Stimulated activated CD4-positive, alpha-beta T cell treated with anti-CD3 and anti-CD28 coated beads, Interleukin-12 subunit alpha, Interleukin-12 subunit beta, amount 100 ng/mL, for 48 hours (primary cell): ENCODE measurements at places on chromosomes 7 and 10.

DNA sequence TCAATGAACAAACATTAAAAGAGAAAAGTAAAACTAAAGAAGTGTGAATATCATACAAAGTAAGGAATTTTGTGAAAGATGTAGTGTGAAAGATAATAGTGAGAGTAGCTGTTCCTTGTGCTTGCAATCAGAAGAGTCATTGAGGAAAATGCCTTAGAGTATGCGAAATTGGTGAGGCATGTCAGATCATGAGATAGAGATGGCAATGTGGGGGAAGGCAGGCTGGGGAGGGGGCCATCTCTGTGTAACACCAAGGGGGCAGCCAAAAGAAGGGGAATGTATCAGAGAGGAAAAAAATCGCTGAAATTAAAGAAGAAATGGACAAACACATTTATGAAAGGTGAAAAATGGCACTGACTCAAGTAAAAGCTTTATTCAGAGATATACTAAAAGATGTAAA, 19.6 kb upstream of the PRKAR2B start:
- no peak for DNase-seq

DNA sequence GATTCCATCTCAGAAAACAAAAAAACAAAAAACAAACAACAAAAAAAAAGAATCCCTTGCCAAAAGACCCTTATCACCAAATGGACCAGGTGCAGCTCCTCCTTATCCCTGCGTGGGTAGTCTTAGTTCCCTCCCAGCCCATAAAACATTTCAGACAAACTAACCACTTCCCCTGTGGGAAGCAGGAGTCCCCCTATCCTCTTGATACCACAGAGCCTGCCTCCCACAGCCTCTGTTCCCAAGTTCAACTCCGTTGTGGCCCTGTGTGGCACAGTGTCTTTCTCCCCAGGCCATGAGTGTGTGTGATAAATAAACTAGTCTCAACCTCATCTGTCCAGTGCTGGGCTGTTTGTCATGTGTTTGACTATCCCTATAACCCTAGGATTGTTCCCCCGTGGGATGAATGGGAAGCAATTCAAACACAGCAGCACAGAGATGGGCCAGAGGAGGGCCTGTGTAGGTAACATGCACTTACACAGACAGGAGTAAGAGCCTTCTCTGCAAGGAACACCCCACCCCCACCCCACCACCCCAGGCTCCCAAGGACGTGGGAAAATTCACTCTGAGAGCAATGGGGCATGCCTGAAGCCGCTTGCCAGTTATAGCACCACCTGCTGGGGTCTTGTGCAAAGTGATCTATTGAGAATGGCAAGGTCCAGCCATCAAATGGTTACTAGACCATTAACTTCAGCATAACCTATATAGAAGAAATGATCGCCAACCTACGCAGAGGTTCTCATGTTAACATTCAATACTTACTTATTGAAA, 147.1 kb upstream of the GHITM start:
- DNase-seq: no peak

DNA sequence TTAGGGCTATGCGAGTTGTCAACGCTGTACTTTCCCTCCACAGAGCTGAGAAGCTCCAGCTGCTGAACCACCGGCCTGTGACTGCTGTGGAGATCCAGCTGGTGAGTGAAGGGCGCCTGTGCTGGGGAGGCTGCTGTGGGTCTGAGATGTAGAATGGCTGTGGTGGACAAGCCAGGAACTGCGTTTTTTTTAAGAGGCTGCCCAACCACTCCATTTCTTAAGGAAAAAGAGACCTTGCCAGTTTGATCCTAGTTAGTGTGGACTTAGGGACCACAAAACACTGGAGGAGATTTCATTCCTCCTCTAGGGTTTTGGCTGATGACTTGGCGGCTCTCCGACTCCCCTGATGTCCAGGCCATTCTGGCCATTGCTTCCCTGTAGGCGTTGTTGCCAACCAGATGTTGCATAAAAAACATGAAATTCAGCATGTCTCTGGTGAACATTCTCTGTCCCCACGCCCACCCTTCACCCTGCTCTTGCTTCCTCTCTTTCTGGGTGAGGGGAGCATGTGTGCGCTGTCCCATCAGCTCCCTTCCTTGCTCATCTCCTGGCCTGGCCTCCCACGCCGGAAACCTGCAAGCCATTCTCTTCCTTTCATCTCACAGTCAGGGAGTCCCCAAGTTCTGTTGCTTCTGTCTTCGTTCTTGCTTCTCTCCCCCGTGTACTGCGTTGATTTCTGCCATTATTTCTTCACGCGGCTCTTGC, 30.9 kb downstream of the CRCP start:
- no peak for DNase-seq

GRCh38 chr10:109067031-109067430, 856.3 kb downstream of the XPNPEP1 start:
- DNase-seq: no peak

DNA sequence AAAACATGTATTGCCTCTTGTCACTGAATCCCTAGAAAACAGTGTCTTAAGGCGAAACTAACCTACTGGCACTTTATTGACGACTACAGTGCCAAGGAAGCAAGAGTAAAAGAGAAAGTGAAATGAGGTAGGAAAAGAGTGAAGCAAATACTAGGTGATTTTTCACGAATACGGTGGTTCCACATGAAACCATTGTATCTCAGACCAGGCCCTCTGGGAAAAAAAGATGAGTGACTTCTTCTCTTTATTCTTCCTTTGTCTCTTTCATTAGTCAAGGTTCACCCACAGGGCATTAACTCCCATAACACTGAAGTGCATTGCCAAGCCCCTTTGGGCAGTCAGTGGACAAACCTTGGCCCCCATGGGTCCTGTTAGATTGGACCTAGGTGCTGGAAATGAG, 16.2 kb upstream of the MACC1 start:
- no peak for DNase-seq

- no peak for DNase-seq
These were observed 34.2 kb downstream of the CHST12 start for GRCh38 chr7:2437537-2438148.

GRCh38 chr10:12697764-12698163, 303.7 kb downstream of the CCDC3 start:
- no peak for DNase-seq

GRCh38 chr7:42272793-42273665, 36.0 kb upstream of the GLI3 start:
- DNase-seq: no peak

- DNase-seq: no peak
These were observed 190.6 kb downstream of the PTPN20 start for GRCh38 chr10:47101807-47102206.

- no peak for DNase-seq
These were observed 28.5 kb downstream of the CNNM1 start for GRCh38 chr10:99357691-99358090.

DNA sequence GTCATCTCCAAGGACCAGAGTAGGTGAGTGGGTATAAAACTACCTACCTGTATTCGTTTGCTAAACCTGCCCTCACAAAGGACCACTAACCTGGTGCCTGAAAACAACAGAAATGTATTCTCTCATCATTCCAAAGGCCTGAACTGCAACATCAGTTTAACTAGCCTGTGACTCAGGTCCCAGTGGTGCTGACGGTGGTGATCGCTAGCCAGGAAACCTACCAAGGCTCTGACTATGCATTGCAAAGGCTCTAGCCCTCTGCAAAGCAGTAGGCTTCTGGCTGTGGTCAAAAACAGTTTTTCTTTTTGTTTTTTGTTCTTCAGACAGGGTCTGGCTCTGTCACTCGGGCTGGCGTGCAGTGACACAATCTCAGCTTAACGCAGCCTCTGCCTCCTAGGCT, 107.5 kb downstream of the NPTX2 start:
- no peak for DNase-seq

GRCh38 chr7:68394131-68394530, 1204.1 kb upstream of the AUTS2 start:
- no peak for DNase-seq

GRCh38 chr7:1448958-1449357, 10.3 kb downstream of the MICALL2 start:
- DNase-seq: no peak

DNA sequence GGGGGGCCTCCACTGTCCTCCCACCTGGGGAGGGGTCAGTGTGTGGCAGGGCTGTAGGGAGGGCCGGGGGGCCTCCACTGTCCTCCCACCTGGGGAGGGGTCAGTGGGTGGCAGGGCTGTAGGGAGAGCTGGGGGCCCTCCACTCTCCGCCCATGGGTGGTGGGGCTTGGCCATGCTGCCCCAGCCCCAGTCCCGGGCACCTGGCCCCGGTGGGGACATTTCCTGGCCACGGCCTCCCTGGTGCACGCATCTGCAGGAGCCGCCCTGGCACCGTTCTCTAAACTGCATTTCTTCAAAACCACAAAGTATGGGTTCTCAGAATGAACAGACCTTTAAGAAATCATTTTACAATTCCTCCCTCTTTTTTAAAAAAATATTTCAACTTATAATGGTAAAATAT, 89.3 kb upstream of the PDGFA start:
- DNase-seq: no peak

DNA sequence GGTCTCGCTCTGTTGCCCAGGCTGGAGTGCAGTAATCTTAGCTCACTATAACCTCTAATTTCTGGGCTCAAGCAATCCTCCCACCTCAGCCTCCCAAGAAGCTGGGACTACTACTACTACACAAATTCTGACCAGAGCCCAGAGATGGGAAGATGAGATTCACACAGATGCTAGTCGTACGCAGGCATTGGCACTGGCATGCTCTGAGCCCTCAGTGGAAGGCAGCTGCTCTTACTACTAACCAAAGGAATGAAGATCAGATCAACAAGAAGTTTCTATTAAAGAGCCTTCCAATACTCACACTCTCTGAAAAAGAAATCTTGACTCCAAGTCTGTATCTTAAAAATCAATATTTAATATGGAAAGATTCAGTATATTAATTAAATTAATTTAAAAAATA, 10.7 kb downstream of the GDF2 start:
- no peak for DNase-seq

DNA sequence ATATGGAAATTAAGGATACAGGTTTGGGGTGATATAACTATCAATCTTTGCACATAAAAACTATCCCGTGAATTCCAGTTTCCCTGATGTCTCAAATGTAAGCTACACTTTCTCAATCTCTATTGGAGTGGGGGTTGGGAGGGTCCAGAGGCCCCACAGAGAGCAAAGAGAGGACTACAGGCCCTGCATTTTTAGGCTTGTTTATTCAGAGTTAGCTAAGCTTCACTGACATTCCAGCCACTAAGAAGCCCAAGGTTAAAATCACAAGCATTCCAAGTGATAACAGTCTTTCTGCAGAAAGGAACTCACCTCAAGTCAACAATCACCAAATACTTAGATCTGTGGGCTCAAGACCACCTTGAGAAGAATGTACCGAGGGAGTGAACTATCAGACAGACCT, 31.6 kb upstream of the LAMB1 start:
- DNase-seq: no peak

GRCh38 chr10:103929381-103929921, 11.5 kb upstream of the STN1 start:
- no peak for DNase-seq

DNA sequence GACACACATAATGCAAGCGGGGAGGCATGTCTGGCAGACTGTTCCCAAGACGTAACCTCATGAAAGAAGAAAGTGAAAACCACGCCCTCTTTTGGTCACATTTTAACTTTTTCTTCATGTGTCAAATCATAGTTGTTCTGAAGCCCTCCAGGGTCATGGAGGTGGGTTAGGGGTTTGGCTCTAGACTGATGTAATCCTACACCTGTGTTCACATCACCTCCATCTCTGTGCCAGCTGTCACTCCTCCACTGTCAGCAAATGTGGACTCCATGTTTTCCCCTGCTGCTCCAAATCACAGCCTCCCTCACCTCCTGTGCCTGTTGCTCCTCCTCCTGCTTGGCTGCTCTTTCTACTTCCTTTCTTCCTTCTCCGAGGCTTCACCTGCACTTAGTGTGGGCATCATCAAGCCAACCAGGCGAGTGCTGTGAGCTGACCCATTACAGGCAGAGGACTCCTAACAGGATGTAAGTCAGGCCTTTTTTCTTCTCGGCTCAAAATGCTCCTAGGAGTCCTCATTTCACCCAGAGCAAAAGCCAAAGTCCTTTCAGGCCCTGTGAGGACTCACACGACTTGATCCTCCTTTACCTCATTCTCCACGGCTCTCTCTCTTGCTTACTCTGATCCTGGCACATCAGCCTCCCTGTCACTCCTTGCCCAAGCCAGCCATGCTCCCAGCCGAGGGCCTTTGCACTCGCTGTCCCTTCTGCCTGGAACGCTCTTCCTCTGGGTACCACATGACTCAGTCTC, 66.4 kb upstream of the IFRD1 start:
- DNase-seq: no peak

- DNase-seq: no peak
These were observed 962.4 kb upstream of the GHITM start for GRCh38 chr10:83176901-83177300.

- no peak for DNase-seq
These were observed 80.2 kb downstream of the PRTFDC1 start for GRCh38 chr10:24872049-24872789.

DNA sequence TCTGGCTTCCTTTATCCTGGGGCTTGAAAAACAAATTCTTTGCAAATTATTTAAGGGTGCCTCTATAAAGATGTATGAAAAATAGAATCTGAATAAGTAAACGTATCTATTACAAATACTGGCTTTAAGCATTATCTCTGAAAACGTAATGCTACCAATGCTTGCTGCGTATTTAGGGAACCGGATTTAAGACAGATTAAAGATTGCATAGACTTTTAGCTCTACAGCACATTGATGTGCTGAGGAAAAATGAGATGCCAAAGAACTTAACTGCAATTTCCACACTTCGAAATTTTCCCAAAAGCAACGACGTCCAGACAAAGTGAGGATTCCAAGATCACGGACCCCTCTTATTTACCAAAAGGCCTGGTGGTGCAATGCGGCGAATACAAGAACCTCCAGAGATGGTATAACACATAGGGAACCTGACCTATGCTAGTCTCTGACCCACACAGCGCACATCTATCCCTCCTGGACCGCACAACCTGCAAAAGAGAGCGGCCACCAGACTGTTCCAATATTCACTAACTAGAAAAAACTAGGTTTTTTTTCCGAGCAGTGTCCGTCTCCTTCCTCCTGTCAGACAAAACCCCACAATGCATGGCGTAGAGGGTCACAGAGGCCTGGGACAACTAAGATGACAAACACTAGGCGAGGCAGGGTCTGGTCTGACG, 34.3 kb upstream of the PHF14 start:
- DNase-seq: no peak

DNA sequence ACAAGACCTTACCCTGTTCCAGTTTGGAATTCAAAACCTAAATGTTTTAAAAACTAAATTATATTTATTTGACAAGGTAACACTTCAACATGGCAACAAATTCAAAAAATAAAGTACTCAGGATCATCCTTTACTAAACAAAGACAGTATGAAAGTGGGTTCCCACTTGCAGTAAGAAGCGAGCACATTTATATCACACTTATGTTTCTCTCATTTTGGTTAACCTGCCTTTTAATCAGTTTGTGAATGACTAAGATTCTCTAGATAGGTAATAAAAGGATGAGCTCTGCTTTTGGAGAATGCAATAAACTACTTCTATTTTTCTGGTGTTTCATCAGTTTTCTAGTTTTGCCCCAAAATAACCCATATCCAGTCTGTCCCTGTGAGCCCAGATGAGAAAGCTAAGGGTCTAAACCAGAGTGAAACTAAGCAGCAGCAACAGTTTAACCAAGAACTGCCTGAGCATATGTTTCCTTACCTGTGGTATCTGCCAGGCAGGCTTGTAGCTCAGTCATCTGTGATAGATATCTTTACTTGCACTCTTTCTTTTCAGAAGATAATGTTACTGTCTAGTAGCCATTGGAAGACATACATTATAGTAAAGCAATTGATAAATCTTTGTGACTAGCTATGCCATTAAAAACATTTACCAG, 64.1 kb downstream of the ABLIM1 start:
- no peak for DNase-seq
